ENCODE measurements at places on chromosomes 3 and 15.

DNA sequence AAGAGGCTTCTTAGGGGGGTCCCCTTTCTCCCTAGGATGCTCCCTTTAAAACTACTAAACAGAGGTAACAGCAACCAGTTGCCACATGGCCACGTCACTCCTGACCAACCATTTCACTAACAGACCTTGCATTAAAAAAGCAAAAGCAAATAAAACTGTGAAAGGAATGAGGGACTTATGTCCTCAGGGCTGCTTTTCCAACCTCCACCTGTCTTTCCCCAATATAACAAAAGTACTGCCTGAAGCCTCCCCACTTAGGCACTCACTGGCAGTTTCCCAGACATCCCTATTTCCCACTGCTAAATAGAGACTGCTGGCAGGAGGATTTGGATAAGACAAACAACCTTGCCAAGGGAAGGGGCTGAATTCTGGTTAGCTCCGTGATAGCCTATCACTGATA, 130.3 kb downstream of the ATP8B4 start:
- DNase-seq = no peak

DNA sequence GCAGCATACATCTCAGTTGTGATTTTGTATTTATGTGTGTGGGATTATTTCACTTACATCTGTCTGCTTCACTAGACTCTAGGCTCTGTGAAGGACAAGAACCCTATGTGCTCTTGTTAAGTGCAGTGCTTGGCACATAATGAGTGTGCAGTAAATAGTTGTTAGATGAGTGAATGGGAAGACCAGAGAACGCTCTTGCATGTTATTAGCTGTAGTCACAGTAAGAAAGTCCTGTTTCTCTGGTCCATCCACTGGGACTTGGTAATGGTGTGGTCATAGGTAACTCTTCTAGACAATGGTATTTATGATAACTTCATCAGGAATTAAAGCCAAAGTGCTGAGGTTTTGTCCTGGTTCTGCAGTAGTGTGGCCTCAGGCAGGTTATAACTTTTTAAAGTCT, 1.4 kb upstream of the AQP9 start:
- no peak for DNase-seq

DNA sequence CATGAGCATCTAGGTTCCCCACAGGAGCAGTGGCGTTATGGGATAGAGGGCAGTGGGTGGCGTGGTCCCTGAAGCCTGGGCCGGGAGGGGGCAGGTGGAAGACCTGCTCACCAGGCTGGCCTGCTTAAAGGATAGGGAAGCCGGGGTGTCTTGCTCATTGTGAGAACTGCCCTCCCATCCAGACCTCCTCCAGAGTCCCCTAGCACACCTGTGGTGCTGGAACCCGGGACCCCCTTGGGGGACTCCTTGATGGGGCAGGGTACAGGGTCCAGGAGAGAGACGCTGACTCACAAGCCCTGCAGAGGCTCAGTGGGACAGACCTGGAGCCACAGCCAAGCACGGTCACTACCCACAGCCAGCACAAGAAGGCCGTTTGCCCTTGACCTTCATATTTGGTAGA, 2.8 kb upstream of the RHCG start:
- no peak for DNase-seq

DNA sequence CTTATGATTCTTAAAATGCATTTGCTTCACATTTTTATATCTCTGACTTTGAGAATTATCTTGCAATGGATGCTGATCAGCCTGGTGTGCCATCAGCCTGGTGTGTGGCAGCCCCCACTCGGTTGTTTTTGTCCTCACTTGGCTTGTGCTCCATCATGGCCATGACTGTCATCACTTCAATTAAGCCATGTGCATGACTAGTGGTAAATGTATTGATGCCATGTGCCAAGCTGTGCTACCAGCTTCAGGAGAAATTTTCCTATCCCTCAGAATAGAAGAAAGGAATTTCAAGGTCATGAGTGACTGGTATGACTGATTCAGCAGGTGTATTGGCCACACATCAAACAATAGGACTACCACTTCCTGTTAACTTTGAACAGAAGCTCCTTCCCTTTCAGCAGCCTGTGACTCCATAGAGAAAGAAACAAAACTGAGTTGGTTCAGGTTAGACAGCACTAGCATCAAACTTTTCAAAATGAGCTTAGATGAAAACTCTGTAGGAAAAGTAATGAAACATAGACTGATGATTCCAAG, 251.7 kb downstream of the GRM7 start:
- DNase-seq = no peak

GRCh38 chr3:172330413-172330812, 117.8 kb downstream of the GHSR start:
- DNase-seq = no peak

DNA sequence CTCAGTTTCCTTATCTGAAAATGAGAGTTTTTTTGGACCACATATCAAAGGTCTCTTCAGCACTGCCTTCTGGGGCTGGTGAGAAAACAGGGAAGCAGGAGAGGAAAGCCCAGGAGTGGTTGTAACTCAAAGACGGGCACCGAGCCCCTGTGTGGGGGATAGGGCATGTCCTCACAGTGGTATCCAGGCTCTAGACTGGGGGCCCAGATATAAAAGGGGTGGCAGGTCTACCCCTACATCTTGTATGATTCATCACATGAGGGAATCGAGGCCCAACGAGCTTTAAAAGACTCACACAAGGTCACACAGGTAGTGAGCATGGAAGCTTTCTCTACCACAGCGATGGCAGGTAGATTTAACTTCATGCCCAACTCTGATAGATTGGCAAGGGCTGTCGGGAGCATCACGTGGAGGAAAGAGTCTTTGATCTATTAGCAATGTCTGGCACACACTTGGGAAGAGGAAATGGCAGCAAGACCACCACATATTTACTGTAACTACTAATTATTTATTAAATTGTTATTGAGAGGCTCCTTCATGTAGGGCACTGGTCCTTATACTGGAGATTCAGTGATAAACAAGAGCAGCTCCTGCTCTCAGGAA, 4.1 kb upstream of the EPHB3 start:
- DNase-seq = no peak

- no peak for DNase-seq
Measured at GRCh38 chr3:78871048-78871447, 896.8 kb downstream of the ROBO1 start.

All from activated T-cell treated with anti-CD3 and anti-CD28 coated beads, Interleukin-2, amount 50 U/mL, for 72 hours (primary cell).